ENCODE measurements at places on chromosomes 13 and 19.
A peak's percentile ranks its signal among the peaks of the same experiment; 100 is the strongest.

GRCh38 chr19:8445488-8446001 is 770 bp downstream of the HNRNPM start:
- DNase-seq: peak; percentile 70

DNA sequence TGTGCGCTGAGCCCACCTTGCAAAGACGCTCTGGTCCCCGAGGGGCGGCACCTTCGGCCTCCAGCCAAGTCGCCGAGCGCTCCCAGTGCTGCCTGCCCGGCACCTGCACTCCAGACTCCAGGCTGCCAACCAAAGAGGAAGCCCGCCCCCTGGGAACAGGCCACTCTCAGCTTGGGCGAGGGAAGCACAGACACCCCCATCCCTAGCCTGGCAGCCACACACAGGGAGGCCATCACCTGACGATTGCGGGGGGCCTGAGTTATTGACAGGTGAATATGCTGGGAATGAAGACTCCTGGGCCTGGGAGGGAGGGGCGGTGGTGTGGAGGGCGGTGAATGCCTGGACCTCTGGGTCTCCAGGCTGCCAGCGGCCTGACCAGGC is 10.3 kb upstream of the ZNF492 start:
- no peak for DNase-seq

DNA sequence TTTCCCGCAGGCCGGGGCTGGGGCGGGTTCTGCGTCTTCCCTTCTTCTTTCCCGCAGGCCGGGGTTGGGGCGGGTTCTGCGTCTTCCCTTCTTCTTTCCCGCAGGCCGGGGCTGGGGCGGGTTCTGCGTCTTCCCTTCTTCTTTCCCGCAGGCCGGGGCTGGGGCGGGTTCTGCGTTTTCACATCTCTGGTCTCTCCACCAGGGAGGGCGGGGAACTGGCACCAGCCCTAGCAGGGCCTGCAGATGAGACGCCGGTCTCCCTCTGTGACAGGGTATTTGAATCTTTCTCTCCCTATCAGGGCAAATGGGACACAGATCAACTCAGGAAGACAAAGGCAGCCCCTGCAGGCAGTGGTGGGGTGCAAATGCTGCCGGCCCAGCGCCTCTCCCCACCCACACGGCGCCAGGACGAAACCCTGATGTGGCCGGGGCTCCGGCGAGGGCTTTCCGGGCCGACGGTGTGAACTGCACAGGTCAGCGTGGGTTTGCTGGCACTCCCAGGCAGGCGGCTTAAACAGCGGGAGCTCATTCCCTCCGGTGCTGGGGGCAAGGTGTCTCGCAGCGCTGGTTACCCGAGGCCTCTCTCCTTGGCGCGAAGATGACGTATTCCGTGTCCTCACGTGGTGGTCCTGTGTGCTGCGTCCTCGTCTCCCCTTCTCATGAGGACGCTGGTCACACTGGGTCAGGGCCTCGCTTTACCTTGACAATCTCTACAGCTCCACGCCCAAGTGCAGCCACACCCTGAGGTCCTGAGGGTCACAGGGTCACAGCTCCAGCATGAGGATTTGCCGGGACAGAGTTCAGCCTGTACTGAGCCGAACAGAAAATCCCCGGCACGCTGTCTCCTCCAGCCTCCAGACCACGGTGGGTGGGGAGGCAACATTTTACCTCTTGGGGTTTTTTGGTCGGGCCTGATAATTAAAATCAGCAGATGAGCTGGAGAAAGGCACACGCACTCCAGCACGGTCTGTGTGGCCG is 717 bp upstream of the C13orf46 start:
- DNase-seq: no peak

DNA sequence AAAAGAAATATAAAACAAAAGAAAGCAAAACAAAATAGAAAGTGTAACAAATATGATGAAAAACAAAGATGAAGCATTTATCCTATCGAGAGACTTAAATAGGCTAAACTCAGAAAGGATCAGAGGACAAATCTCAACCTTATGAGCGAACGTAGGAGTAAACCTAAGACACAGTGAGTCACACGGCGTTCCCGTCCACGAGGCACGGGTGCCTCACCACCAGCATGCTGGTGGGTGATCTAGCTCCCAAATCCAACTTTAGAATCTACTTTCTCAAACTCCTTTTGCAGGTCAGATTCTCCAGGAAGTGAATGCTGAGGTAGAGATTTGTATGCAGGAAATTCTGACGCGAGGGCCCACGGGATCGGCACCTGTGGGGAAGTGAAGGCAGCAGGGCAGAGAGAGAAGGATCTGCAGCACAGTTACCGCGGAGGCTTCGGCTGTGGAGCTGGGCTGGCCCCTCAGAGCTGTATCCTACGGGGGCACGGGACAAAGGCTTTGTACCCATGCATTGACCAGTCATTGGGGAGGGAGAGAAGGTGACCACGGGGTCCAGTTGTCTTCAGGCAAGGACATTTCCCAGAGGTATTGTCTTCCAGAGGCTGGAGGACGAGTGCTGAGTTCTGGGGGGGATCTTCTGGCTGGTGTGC is 7.5 kb upstream of the MIER2 start:
- no peak for DNase-seq

- no peak for DNase-seq
These were observed 85.8 kb downstream of the RAB20 start for GRCh38 chr13:110475550-110476219.

- peak; percentile 78 for DNase-seq
These were observed 6.4 kb upstream of the DMWD start for GRCh38 chr19:45798995-45799517.

DNA sequence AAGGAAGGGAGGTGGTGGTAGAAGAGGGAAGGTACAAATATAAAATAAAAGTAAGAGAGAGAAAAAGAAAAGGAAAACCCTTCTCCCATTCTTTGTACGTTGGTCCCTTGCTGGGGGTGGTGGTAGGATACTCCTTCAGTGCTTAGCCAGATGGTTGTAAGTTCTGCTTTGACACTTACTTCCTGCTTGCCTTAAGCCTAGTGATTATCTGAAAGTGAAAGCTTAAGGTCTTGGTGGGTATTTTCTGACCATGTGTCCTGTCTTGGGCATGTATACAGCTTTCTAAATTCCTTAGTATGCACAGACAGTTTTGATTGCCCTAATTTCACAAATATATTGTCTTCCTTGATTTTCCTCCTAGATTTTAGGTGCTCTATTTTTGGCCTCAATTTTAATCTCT is 314.8 kb downstream of the PCDH17 start:
- DNase-seq: no peak

DNA sequence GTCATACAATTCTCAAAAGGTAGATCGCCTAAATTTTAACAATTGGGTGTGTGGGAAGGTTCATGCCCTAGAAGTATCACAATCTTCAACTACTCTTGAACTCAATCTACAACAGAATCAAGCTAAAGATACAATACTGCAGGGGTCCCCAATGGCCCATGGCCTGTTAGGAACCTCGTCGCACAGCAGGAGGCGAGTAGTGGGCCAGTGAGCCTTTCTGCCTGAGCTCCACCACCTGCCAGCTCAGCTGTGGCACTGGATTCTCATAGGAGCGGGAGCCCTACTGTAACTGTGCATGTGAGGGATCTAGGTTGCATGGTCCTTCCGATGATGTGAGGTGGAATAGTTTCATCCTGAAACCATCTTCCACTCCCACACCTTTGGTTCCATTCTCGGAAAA is 230.6 kb downstream of the KLF12 start:
- no peak for DNase-seq

DNA sequence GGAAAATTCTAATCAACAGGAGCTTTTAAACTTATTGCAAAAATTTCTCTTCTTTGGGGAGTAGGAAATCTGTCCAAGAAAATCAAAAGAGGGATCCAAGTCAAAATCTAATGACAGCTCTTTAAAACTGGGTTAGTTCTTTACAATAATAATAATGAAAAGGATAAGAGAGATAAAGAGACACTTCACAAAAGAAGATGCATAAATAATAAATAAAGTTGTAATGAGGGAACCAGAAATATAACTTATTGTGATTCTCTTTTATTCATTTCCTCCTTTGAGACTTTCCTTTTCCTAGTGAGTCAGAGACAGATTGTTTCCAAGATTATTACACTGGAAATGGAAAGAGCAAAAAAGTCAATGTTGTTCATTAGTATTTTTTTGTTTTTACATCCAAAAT is 1029.3 kb downstream of the PCDH17 start:
- DNase-seq: no peak

- peak; percentile 57 for DNase-seq
These were observed at the start of gene BTBD2 for GRCh38 chr19:2015608-2015950. Gene BTBD2 (minus strand): TSS chr19:2015714. CDS start chr19:2015703, 11 bp downstream.
